Immature natural killer cell (primary cell): ENCODE measurements at places on chromosomes 3 and 15. TPM values are rescaled to one million over a fixed set of nuclear protein-coding genes. Genes with fewer than 3 reads are reported as not detected.

- DNase-seq: no peak
Measured at GRCh38 chr15:71804226-71804625, 6.1 kb upstream of the NR2E3 start.

DNA sequence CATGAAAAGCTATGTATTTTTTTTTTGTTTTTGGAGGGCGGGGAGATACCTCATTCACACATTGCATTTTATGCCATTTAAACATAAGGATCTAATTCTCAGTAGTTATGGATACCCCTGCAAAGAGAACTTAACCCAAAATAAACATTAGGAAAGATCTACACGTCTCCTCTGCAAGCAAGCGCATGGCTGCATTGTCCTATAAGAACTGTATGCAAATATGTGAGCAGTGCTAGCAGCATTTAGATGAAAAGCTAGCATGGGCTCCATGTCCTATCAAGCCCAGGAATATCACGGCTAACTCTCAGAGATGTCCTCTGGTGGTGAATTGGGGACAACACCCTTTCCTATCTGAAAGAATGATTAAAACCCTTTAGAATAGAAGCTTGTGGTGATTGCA is 292.8 kb downstream of the MEX3B start:
- no peak for DNase-seq

DNA sequence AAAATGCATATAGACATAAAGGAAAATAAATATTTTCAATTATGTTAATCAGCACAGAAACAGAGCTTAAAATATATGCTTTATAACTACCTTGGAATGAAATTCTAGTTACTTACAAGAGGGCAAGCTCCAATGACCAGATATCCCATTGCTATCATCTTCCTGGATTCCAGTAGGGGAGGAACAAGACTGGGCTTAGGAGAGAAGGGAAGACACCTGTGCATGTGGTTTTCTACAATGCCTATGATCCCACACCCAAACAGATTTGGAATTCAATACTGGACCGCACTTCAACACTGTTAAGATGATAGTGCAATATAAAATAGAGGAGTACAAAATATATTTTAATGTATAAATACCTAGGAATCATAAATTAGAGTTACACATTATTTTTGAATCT is 79.6 kb downstream of the ARPP21 start:
- DNase-seq: no peak

- peak; percentile 30 for DNase-seq
Measured at GRCh38 chr15:85047271-85047948, 65.8 kb downstream of the PDE8A start.

DNA sequence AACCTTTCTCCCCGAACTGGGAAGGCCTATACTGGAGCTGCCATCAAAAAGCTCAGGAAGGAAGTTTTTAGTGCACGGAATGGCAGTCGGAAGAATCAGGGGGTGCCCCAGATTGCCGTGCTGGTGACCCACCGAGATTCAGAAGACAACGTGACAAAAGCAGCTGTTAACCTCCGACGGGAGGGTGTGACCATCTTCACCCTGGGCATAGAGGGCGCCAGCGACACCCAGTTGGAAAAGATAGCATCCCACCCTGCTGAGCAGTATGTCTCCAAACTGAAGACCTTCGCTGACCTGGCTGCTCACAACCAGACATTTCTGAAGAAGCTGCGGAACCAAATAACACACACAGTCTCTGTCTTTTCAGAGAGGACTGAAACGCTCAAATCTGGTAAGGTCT is 48.2 kb downstream of the COL6A6 start:
- no peak for DNase-seq

DNA sequence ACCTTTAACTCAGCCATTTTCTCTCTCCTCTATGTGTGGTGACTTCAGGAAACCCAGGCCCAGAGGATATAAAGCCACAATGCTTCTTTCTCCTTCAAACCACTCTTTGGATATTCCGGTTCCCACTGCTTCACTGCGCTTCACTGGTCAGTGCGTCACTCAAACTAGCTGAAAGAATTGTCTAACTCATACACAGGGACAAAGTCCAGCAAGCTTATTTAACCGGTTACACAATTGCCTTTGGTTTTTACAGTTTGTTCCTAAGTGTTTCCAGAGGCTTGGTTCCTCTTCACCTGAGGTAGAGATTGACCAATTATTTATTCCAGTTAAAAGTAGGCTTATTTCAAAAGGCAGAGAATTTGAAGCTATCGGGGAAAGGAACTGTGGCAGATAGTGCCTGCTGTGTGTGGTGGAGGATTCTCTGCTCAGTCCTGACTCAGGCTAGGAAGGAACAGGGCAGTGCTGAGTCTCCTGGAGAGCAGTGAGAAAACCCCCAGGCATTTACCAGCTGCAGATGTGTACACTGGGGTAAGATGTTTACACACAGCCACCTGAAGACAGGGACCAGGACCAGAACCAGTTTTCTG is at the start of gene HGD:
Gene HGD, minus strand, starts transcription at position 145 of the 587 bp plus-strand sequence. Its CDS starts 128 bp downstream, at position 17.
- no peak for DNase-seq

DNA sequence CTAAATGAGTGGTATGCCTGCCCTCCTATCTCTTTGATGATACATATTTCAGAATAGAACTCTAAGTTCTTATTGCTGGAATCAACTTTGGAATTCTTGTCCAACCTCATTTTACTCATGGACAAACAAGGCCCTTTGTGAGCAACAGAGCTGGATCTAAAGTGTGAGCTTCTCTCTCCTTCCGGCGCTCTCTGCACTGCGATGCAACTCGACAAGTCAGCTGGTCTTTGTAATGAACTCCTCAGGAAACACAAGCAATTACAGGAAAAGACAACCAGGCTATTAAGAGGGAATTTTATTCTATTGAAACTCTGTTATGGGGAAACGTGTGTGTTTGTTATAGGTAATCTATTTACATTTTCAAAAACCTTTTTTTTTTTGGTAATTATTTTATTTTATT is 20.3 kb upstream of the NRROS start:
- DNase-seq: no peak

GRCh38 chr3:173733029-173733652 is 335.6 kb downstream of the NLGN1 start:
- no peak for DNase-seq

DNA sequence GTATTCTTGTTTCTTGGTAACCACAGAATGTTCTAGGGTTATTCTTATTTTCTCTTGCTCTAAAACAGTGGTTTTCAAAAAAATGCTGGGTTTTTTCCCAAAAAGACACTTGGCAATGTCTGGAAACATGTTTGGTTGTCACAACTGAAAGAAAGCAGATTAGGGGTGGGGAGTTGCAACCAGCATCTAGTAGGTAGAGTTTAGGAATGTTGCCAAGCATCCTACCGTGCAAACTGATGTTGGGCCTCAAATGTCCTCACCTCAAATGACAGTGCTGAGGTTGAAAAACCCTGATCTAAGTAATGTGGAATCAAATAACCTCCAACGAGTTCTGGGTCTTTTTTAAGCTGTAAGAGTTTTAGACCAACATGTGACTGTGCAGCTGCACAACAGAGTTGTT is 270.5 kb upstream of the STT3B start:
- no peak for DNase-seq

DNA sequence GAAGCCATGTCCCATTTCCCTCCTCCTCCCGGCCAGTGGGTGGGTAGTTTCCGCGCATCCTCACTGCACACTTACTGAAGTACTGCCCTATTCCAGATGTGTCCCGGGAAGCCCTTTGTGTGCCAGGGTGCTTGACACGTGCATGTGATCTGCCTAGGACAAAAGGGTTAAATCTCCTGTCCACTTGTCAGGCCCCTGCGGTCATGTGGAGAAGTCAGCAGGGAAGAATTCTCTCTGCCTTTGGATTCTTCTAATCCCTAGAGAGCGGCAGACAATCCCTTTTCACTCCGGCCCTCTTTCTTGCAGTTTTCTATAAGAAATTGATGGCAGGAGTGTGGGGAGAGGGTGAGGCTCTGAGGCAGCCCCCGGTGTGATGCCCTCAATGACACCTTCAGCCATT is 19.8 kb downstream of the ST8SIA2 start:
- no peak for DNase-seq

DNA sequence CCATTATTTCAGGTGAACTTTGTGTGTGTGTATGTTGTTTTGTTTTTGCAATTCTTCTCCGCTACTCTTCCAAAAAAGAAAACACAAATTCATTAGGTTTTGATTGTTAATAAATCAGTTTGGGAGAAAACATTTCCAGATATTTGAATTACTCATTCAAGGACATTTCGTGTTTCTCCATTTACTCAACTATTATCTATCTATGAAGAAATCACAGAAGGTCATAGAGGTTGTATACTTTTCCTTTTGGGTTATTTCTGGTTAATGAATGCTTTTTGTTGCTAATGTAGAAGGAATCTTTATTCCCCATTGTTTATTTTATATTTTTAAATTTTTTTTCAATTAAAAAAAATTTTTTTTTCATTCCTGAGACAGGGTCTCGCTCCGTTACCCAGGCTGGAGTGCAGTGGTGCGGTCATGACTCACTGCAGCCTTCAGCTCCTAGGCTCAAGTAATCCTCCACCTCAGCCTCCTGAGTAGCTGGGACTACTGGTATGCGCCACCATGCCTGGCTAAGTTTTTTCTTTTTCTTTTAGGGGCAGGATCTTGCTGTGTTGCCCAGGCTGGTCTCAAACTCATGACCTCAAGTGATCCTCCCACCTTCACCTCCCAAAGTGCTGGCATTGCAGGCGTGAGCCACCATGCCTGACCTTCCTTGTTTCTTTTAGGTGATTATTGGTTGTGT is 28.4 kb downstream of the IGF1R start:
- no peak for DNase-seq

DNA sequence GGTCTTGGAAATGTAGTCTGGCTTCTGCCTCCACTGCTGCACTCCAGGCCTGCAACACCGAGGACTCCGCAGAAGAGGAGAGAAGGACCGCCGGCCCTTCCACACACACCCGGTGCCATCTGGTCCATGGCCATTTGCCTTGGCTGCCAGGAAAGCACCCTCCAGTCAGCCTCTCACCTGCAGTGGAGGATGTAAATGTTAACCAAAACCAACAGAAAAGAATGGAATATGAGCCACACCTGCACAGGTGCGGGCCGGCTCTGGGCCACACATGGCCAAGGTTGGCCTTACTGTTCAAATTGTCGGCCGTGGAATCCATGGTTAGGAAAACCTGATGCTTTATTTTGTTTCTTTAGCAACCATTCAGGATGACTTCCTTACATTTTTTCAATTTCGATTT is 178.3 kb upstream of the C2CD4B start:
- no peak for DNase-seq

GRCh38 chr3:196273655-196274054 is 13.9 kb downstream of the PCYT1A start:
- DNase-seq: peak; percentile 16

DNA sequence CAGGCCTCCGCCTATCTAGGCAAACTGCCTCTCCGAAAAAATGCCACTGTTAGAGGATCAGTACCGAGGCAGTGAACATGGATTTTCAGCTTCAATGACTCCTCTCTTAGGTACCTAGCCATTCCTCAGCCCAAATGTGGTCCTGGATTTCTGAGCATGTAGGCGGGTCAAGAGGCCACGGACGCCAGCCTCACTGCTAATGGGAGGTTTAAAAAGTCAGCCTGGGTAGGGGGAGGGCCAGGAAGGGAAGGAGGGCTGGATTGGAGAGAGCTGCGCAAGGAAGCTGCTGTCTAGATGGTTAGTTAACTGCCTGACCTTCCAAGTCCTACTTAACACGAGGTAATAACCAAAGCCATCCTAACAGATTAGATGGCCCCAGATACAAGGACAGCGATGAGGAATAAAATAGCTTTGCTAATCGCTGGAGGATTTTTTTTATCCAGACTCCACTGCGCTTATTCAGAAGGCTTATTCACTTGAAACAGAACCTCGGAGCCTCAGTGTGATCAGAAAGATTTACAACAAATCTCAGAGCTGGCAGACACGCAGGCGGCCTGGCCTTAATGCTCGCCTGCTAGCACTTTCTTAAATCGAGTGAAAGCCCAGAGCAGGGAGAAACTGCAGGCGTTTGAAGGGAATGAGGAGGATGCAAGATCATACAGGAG is 34.3 kb downstream of the TLE3 start:
- no peak for DNase-seq

- no peak for DNase-seq
Measured at GRCh38 chr15:26095710-26096330, 232.7 kb upstream of the ATP10A start.

GRCh38 chr3:167976516-167977361 is 119.0 kb downstream of the GOLIM4 start:
- no peak for DNase-seq

GRCh38 chr3:22713936-22714335 is 489.2 kb upstream of the UBE2E2 start:
- DNase-seq: no peak

GRCh38 chr3:115862849-115863248 is 239.5 kb downstream of the GAP43 start:
- DNase-seq: no peak

DNA sequence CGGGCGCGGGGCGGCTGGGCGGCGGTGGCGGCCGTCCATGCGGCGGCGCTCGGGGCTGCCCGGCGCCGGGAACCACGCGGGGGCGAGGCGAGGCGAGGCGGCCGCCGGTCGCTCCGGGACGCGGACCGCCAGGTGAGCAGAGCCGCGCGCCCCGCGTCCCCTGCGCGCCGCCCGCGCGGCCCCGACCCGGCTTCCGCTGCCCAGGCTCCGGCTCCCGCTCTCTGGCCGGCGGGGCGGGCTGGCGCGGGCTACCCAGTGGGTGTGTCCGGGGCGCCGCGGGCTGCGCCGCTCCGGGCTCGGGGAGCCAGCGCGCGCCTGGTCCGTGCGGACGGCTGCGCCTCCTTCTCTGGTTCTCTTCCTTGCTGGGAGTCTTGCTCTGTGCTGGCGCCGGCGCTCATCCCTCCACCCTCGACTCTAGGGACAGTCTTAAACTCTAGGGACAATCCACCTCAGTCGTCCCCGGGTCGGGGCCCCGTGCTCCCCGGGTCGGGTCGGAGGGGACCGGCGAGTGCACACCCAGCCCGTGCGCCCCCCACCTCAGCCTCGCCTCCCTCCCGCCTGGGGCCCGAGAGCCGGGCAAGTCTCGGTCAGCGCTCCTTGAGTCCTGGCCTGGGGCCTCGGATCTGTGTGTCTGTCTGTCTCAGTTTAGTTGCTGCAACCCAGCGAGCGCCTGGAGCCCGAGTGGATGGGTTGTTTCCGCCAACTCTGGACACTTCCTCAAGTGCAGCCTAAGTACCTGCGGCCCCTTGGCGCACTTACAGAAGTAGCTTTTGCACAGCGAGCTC is 488 bp downstream of the THSD4 start:
- DNase-seq: peak; percentile 2

GRCh38 chr3:98600412-98601095 is 7.1 kb upstream of the CPOX start:
- DNase-seq: no peak

DNA sequence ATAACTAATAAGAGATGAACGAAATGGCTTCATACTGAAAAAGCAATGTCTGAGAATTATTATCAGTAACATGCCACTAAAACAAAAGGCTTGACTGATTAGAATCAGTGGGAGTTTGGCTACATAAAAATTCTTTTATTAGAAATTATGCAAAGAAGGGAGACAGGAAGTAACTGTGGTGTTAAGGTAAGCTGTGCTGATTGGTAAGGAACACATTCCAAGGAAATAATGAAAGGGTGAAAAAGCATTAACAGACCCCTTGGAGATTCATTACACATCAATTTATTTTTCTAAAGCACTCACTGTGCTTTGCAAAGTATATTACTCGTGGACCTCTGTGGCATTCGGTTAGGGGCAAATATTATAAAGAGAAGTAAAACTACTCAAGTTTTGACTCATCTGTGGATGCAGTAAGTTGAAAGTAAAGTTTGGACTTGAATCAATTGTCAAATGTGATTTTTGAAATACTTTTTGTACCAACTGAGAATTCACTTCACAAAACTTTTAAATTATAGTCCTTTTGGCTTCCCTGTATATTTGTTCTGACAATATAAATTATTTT is 176.1 kb upstream of the ZPLD1 start:
- DNase-seq: no peak

The CEP97 gene
- 3.2 TPM for polyA plus RNA-seq

The EFHB gene
- polyA plus RNA-seq: 1.3 TPM

The CPEB1 gene
- not detected for polyA plus RNA-seq

The NR1I2 gene
- not detected for polyA plus RNA-seq

The FILIP1L gene
- polyA plus RNA-seq: not detected

The COL6A6 gene
- polyA plus RNA-seq: not detected
